Activated effector memory CD4-positive, alpha-beta T cell treated with Interleukin-2 at 50 U/mL for 16 hours (primary cell): ENCODE measurements at places on chromosomes 1 and 21.

DNA sequence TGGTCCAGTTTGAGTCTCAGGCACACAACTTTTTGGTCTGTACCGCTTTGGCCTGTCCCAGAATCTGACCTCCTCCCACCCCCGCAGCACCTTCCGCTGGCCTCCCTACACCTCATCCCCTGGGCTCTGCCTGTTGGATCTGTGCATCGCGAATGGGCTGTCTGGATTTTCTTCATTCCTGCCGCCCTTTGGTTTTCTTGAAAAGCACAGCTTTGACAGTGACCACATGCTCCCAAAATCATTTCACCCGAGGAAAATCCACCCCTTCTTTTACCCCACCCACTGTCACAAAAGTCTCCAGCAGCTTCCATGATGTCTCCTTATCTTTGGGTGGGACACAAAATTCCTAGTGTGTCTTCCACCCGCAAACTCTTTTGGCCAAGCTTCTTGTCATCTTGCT lies 65.0 kb upstream of the SSX2IP start:
- no peak for DNase-seq

GRCh38 chr1:214154596-214155292 lies 126.2 kb upstream of the SMYD2 start:
- DNase-seq, result no peak

DNA sequence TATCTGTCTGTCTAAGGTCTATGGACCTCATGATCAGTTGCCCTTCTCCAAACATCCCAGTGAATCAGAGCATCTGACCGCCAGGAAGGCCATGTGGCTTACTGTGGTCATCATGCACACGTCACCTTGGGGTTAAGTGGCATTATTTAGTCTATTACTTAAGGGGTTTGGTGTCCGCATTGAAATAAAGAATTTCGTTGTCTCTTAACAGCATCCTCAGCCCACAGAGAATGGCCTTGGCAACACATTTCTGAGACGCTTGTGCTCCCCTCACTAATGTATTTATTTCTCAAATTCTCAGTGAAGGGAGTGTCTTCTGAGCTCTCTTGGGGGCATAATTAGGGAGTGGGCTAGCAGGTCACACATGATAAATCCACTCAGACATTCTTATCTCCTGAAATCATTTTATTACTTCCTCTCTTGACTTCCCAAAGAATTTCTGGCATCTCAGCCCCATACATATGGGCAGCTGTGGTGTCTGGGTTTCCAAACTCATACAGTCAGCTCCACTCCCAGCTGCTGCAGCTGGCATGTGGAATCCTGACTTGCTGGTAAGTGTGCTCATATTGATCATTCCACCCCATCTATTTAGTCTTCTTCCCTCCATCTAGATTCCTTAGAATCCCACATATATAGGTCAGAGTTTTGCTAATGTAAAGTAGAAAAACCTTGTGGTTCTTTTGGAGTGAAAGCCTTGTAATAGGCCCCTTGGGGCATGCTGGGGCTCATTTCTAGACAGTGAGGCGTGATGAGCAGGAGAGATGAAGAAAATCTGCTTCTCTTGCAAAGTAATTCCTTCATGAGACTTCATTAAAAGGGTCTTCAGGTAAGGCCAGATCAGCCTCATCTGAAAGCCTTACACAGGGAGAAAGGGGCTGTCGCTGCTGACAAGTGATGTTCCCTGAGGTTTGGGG lies 110.5 kb downstream of the HHAT start:
- DNase-seq, result no peak

- no peak for DNase-seq
Observed at GRCh38 chr1:203097001-203097400, 11.2 kb upstream of the MYOG start.

GRCh38 chr1:18913065-18913835 lies 10.9 kb upstream of the ALDH4A1 start:
- peak; percentile 57 for DNase-seq

GRCh38 chr1:172343240-172344160 lies 77.0 kb upstream of the C1orf105 start:
- DNase-seq, result no peak

DNA sequence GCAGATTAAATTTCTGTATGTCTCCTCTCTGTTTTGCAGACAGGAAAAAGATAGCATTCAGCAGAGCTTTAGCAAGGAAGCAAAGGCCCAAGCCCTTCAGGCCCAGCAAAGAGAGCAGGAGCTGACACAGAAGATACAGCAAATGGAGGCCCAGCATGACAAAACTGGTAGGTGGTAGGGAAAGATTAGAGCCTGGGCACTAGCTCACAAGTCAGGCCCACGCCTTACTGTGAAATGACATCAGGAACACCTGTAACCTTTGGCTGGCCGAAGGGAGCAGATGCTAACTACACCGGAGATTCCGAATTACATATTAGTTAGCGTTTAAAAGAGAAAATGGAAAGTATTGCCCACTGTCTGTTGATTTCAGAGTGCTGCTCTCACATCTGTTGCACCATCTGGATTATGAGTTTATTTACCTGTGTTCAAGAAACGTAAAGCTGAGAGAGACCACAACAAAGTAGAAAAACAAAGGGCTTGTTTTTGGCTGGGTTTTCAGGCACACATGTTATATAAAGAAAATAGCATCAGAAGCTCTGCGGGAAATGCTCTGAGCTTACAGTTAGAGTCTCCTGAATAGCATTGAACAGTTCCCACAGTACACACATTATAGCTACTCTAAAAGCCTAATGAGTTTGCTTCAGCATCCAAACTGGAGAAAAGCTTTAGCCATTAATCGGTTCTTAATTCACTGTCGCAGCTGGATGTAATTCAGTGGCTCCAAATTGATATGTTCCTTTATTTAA lies 160.0 kb downstream of the SDCCAG8 start:
- no peak for DNase-seq

- no peak for DNase-seq
Observed at GRCh38 chr1:89351597-89352311, 12.1 kb upstream of the GBP6 start.

- DNase-seq, result no peak
Observed at GRCh38 chr1:8313231-8313630, 4.7 kb upstream of the SLC45A1 start.

DNA sequence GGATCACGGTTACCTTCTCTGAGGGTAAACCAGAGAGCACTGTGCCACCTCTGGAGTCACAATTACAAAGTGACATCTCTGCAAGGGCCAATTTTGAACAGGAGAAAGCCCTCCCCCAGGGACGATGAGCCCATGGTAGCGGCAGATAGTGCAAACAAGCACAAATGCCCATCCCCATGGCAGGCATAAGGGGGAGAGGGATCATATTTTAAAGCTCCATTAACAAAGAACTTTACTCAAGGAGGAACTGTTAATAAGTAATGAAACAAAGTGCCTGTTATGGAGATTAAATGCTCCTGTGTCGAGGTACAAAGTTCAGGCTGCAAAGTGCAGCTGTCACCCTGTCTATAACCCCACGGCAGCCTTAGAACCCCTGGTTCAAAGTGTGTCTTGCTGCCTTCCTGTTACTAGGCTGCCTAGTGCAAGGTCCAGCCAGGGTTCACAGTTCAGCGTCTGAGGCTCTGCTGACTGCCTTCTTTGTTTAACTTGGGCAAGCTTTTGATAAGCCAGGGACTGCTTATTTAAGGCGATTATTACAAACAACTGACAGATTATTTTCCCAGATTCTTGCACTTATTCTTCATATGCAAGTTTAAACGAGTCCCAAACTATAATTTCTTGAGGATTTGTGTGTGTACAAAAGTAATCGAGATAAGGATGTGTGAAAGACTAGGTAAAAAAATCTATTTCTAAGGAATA lies 75.7 kb upstream of the NRIP1 start:
- no peak for DNase-seq

- no peak for DNase-seq
Observed at GRCh38 chr1:201646411-201647022, 107.6 kb downstream of the NAV1 start.

- no peak for DNase-seq
Observed at GRCh38 chr1:54371038-54371941, 34.9 kb downstream of the SSBP3 start.

DNA sequence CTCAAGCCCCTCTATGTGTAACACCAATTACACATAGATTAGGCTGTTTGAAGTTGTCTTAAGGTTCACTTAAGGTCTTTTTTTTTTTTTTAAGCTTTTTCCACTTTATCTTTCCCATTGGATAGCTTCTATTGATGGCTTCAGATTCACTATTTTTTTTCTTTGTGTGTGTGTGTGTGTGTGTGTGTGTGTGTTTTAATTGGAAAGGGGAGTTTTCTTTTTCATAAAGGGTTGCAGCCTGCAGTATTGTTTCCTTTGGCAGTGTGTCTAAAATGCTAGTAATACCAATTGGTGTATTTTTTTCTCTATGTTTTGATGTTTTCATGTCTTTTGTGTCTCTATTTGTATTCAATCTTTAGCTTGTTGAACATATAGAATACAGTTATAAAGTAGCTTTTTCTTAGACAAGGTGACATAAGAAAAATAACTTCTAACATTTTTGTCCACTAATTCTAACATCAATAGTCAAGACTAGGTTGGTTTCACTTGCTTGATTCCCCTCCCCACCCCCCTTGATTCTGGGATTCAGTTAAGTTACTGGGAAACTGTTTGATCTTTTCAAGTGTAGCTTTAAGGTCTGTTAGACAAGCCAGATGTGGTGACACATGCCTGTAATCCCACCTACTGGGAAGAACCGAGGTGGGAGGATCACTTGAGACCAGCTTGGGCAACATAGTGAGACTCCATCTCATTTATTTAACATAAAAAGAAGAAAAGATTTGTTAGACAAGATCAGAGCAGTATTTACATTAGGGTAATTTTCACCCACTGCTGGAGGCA lies 21.4 kb downstream of the PRRC2C start:
- DNase-seq, result no peak

GRCh38 chr1:154714638-154715037 lies 106.7 kb upstream of the ADAR start:
- no peak for DNase-seq

- DNase-seq, result no peak
Observed at GRCh38 chr1:209132736-209133467, 450.6 kb upstream of the CAMK1G start.

DNA sequence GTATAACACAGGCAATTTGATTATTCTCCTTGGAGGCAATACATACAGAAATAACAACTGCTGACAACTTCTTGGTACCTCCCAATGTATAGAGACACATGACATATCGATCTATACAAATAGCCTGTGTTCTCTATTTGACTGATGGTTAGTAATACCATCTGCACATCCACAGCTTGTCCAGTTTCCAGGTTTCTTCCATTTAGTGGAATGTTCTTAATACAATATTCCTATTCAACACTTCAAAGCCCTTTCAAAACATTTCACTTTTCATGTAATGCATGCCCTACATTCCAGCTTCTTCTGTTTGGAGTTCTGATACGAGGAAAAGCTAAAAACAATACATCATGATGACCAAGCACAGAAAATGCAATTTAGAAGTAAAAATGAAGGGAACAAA lies 37.0 kb upstream of the GORAB start:
- DNase-seq, result no peak

- DNase-seq, result no peak
Observed at GRCh38 chr1:27575840-27576331, 28.1 kb downstream of the AHDC1 start.
